Stimulated activated CD8-positive, alpha-beta memory T cell treated with anti-CD3 and anti-CD28 coated beads, Interleukin-2, amount 100 ng/mL, for 1 hour (primary cell): ENCODE measurements at places on chromosomes 5 and 9.

DNA sequence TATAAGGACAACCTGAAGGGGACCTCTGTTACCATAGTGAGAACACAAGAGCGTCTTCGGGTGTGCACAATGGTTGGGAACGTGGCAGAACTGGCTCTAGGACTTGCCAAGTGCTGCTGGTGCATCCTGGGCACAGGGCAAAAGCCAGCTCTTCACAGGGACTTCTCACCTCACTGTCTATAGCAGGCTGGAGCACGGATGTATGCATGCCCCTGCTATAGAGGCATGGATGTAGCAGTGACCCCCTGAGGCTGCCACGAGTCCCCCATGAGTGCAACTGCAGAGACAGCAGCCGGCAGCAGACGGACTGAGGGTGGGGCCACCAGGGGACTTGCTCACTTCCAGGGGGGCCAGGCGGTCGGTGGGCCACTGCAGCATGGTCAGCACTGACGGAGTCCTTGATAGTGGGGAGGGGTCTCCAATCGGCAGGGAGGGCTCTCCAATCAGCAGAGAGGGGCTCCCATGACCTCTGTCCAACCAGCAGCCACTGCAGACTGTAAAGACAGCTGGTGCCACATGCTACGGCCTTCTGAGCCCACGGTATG is 64.9 kb downstream of the SEMA4D start:
- no peak for DNase-seq

GRCh38 chr5:123951582-123951977 is 439.6 kb downstream of the CSNK1G3 start:
- no peak for DNase-seq

GRCh38 chr5:5558102-5558501 is 135.6 kb downstream of the ICE1 start:
- DNase-seq = no peak

GRCh38 chr5:149745212-149745942 is 15.3 kb downstream of the PPARGC1B start:
- no peak for DNase-seq

GRCh38 chr5:141788296-141788970 is 89.8 kb downstream of the PCDH1 start:
- DNase-seq = no peak

DNA sequence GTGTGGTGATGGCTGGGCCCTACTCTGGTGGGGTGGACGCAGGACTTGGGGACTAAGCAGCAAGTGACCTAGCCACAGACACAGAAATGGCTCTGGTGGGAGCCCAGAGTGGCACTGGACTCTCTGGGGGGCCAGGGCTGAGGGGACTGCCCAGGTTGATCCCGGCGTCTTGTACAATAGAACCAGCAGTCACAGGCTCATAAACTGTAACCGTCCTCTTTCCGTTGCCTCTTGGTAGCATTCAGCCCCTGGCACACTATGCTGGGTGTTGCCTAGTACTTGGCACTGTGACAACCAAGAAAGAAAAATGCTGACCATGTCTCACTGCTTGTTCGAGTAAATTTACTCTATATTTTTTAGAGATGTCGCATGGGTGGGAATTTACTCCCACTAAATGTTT is 80.5 kb downstream of the DAB2IP start:
- DNase-seq = no peak

DNA sequence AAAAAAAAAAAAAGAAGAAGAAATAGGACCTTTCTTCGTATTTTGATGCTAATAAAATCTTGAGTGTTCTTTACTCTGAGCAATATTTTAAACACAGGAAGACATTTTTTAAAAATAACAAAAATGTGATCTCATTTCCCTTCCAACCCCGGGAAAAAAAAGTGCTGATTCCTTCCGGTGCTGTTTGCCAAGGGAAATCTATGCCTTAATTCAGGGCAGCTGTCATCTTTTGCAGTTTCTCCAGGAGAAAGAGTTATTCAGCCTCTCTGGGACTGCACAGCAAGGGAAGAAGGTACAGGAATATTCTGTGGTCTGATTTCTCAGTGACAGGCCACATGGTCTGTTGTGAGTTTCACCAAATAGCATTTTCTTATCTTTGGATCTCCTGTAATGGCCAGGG is 291.9 kb upstream of the IRX1 start:
- no peak for DNase-seq

- DNase-seq = no peak
Observed at GRCh38 chr9:113973963-113974413, 97.9 kb downstream of the ZNF618 start.

GRCh38 chr5:118984602-118985001 is 3.7 kb downstream of the DTWD2 start:
- no peak for DNase-seq

DNA sequence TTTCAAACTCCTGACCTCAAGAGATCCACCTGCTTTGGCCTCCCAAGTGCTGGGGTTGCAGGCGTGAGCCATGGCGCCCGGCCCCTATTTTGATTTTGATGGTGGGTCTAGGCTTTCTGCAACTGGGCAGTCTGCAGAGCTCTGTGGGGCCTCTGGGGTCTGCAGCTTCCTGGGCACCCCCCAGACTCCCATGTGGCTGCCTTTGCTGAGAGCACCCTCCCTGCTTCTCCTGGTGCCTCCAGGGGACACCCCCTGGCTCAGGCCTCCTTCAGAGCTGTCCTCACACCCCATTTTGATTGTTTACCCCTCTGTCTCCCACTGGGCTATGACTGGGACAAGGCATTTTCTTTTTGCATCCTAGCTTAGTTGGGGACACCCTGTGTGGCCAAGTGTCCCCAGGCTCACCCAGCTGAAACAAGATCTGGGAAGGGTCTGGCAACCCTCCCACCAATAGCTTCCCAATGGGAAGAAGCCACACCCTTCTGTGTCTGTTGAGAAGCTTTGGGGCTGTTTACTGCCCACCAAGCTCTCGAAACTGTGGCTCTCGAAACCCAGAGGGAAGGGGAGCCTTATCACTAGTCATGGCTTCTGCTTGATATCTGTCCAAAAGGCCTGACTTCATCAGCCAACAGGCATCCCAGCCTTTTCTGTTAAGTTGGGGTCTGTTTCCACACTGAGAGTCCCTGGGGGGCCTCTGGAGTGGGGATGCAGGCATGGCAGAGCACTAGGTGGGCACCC is 204.4 kb upstream of the IER5L start:
- DNase-seq = no peak

DNA sequence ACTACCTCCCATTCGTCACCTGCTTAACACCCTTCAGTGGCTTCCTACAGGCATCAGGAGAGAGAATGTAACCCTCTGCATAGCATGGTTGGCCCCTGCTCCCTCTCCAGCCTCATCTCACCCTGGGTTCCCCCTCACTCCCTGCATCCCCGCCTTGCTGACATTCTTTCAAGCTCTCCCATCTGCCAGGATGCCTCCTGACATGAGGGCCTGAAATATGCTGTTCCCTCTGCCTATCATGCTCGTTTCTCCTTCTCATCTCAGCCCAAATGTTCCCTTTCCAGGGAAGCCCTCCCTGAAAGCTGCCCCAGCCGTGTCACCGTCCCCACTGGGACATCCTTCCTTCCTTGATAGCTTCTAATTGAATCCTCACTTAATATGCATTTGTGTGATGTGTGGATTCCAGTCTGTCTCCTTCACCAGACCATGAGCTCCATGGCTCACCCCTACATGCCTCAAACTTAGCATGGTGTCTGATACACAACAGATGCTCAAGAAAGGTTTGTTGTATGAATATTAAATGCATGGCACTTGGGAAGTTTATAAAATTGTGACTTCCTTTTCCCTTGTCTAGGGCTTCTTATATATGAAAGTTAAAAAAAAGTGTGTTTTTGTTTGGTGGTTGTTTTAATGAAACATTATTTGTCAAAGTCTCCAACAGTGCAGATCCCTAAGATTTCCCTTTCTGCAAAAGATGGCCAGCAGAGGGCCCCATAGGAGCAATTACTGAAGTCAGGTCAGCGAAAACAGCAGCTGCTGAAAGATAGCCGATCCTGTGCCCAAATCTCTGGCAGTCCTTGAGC is 7.3 kb upstream of the C5orf58 start:
- DNase-seq = peak; percentile 54

DNA sequence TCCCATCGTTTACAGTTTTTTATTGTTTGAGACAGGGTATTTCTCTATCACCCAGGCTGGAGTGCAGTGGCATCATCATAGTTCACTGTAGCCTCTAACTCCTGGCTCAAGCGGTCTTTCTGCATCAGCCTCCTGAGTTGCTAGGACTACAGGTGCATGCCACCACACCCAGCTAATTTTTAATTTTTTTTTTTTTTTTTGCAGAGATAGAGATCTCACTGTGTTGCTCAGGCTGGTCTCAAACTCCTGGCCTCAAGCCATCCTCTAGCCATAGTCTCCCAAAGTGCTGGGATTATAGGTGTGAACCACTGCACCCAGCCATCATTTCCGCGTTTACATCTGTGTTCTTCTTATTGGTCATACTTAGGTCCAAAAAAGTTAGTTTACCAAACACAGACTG is 53.6 kb downstream of the FSD1L start:
- DNase-seq = no peak

DNA sequence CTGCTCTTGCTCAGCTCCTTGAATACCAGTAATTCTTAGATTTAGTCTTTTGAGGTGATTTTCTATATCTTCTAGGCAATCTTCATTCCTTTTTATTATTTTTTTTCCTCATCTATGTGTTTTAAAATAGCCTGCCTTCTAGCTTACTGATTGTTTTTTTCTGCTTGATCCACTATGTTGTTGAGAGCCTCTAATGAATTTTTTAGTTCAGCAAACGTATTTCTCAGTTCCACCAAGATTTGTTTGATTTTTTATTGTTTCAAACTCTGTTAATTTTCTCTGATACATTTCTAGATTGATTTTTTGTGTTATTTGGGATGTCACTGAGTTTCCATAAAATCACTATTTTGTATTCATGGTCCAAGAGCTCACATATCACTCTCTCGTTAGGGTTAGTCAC is 9.5 kb downstream of the POLK start:
- no peak for DNase-seq

GRCh38 chr5:71778678-71779276 is 59.7 kb downstream of the CARTPT start:
- no peak for DNase-seq

- DNase-seq = no peak
Observed at GRCh38 chr9:95444160-95444559, 72.6 kb downstream of the PTCH1 start.

DNA sequence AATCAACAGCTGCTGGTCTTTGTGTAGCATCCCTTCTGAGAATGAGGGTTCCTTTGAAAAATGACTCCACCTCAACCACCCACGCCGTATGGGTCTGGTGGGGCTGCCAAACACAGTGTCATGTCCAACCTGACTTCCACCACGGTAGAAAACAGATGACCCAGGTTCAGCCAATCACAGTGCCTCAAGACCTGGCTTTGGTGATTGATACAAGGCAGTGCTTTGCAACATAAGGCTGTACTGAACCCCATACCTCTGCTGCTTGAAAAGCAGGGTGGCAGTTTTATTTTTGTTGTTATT is 11.5 kb upstream of the TGFBR1 start:
- DNase-seq = no peak

- DNase-seq = no peak
Observed at GRCh38 chr9:129698254-129698757, 32.9 kb downstream of the PRRX2 start.

- DNase-seq = no peak
Observed at GRCh38 chr9:92631452-92632343, 38.2 kb downstream of the IPPK start.

DNA sequence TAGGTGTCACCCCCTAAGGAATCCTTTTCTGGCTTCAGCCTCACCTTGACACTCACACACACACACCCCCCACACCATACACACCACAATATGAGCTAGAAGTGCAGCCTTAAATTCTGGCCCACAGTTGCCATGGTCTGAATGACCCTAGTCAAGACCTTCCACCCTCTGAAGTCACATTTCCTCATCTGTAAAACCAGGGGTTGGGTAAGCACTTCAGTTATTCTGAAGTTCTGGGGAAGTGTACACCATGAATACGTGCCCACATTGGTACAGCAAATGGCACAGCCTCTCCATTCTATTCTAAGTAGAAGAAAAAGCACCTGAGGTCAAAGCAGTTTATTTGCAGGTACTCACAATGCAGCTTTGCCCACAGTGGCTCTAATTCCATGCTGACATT is 372.8 kb upstream of the KLF4 start:
- no peak for DNase-seq

- no peak for DNase-seq
Observed at GRCh38 chr5:39201160-39201780, 18.1 kb downstream of the FYB1 start.

- no peak for DNase-seq
Observed at GRCh38 chr9:112503170-112503569, 16.5 kb downstream of the KIAA1958 start.

DNA sequence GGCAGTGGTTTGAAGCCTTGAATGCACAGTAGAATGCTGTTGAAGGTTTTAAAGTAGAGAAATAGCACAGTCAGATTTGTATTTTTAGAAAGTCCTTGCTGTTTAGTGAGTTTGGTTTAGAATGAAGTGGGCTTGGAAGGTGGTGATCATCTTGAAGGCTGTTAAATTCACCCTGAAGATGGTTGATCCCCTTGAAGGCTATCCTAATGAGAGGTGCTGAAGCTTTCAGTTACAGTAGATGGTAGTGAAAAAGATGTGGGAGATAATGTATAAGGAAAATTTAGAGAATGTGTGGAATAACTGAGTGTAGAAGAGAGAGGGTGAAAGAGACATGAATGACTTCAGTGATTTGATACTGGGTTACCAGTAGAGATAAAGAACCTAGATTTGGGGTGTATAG is 16.0 kb downstream of the TENT2 start:
- no peak for DNase-seq

- DNase-seq = no peak
Observed at GRCh38 chr9:131598121-131598520, 52.8 kb downstream of the PRRT1B start.

- no peak for DNase-seq
Observed at GRCh38 chr9:38339087-38339486, 53.4 kb upstream of the ALDH1B1 start.

- no peak for DNase-seq
Observed at GRCh38 chr9:75149841-75150241, 61.5 kb downstream of the OSTF1 start.
